Activated CD4-positive, alpha-beta T cell treated with anti-CD3 and anti-CD28 coated beads, Interleukin-2, amount 50 U/mL, for 48 hours (primary cell): ENCODE measurements at places on chromosomes 16 and 17.

DNA sequence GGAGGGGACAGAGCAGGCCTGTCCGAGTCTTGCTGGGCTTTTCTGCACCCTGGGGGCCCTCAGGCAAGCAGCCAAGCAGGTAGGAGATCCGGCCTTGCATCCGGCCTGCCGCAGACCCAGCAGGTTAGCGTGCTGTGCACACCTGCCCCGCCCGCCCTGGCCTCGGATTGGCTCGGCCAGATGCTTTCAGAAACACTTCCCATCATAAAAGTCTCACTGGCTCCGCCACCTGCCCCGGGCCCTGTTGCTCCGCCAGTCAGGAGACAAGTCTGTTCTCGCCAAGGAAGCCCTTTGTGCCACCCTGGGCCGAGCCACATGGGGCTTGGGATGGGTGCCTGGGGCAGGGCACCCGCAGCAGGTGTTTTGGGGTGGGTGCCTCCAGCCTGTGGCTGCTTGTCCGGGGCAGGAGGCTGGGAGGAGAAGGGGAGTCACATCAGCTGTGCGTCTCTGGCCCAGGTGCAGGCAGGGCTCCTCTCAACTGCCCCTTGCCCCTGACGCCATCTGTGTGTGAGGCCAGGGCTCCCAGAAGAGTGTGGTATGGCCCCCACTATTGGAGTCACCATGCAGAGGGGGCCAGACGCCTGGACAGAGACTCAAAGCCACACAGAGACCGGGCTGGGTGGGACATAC is 228.2 kb upstream of the GSE1 start:
- DNase-seq: no peak

DNA sequence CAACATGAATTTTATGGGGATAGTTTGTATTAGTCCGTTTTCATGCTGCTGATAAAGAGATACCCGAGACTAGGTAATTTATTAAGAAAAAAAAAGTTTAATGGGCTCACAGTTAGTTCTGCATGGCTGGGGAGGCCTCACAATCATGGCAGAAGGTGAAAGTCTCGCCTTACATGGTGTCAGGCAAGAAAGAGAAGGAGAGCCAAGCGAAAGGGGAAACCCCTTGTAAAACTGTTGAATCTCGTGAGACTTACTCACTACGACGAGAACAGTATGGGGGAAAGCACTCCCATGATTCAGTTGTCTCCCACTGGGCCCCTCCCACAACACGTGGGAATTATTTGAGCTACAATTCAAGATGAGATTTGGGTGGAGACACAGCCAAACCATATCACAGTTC is 181.5 kb downstream of the PRKCA start:
- DNase-seq: no peak

DNA sequence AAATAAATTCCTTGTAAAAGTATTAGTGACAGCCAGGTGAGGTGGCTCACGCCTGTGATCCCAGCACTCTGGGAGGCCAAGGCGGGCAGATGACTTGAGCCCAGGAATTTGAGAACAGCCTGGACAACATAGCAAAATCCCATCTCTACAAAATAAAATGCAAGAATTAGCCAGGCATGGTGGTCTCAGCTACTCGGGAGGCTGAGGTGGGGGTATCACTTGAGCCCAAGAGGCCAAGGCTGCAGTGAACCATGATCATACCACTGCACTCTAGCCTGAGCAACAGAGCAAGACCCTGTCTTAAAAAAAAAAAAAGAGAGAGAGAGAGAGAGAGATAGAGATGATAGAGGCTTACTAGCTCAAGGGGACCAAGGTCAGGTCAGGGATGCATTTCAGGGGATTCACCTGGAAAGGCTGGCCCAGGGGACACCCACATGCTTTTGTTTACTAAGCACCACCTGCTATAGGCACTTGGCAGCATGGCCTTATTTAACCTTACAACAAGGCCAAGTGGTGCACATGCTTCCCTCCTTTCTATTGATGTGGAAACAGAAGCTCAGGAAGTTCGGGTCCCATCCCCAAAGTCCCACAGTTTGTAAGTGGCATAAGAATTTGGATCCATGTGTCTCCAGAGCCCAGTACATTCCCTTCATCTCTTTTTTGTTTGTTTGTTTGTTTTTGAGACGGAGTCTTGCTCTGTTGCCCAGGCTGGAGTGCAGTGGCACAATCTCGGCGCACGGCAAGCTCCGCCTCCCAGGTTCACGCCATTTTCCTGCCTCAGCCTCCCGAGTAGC is 12.4 kb upstream of the SRCIN1 start:
- no peak for DNase-seq

DNA sequence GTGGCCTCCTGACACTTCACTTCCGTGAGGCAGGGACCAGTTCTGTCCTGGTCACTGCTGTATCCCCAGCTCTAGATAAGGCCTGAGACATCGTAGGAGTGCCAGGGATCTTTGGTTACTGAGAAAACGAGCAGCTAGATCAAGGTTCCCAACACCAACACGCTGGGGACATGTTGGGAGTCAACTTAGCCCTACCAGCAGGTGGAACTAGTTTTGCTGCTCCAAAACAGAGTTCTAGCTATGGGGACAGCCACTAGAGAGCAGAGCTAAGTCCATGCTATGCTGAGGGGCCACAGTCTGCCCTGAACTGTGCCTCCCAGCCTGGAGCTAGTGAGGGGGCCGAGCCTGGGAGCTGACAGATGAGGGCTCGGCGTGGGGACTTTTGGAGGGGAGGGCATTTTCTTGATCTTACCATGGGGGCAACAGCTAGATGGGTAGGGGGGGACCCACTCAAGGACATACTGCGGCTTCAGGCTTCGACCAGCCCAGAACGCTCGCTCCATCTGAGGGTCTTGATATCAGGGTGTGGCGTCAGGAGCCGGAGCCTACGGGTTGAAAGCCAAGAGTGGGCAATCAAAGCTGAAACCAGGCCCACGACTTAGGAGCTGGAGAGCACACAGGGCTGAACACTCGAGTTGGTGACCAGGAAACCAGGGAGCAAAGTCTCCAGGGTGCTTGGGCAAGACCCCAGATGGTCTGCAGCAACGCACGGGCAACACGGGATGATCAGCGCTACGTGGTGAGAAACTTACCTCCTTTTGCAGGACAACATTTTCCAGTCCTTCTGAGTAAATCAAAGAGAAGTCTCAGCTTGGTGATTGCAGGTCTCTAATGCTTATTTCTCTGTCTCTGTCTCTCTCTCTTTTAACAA is 13.4 kb downstream of the SNX20 start:
- DNase-seq: no peak

DNA sequence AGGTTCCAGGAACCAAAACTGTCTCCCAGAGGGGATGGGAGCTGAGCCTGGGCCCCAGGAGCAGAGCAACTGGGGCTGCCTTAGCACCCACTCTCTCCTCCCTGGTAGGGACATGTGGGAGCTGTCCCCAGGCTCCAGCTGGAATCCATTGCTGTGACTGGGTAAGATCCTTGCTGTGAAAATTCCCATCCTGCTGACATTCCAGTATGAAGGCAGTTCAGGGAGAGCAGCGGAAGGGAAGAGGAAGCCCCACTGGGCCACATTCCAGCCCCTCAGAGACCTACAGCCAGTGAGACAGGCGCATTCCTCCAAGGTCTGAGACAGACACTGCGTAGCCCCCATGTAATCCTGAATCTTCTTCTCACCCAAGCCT is 24.2 kb downstream of the MYO18A start:
- DNase-seq: no peak

DNA sequence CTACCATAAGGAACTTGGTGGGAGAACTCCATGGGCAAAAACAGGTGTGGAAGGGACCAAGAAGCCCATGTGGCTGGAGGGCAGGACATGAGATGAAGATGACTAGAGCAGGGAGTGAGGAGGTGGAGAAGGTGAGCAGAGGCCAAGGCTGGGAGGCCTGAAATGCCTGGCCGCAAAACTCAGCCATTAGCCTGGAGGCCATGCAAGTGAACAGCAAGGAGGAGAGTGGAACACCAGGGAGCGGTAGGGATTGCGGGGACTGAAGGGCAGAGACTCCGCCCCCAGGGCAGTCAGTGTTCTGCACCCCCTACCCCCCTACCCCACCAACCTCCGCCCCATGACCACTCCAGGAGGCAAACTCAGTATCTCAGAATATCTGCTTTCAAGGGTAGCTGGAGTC is 17.0 kb downstream of the BCL7C start:
- DNase-seq: no peak

- no peak for DNase-seq
Observed at GRCh38 chr17:34841467-34841866, 119.8 kb downstream of the CCT6B start.

- DNase-seq: no peak
Observed at GRCh38 chr17:71412803-71413202, 708.0 kb upstream of the SOX9 start.

GRCh38 chr16:47045459-47045858 is 72.0 kb upstream of the DNAJA2 start:
- DNase-seq: no peak

DNA sequence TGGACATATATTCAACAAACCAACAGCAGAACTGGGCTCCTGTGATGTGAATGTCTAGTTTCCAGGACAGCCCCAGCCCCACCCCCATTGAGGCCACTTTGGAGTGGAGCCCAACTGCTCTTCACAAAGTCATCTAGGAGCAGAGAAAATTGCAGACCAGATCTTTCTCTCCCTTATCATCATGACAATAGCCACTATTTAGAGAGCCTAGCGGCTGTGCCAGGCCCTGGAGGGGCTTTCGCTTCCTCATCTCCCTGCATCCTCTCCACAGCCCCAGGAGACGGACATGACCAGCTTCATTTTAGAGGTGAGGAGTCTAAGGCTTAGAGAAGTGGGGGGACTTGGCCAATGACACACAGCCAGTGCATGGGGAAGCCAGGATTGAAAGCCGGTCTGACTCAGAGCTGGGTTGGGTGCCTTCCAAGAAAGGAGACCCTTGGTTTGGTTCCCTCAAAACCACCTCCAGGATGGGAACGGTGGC is 1.4 kb downstream of the PRSS8 start:
- no peak for DNase-seq

GRCh38 chr17:57984261-57984890 is 3.7 kb downstream of the VEZF1 start:
- DNase-seq: no peak

DNA sequence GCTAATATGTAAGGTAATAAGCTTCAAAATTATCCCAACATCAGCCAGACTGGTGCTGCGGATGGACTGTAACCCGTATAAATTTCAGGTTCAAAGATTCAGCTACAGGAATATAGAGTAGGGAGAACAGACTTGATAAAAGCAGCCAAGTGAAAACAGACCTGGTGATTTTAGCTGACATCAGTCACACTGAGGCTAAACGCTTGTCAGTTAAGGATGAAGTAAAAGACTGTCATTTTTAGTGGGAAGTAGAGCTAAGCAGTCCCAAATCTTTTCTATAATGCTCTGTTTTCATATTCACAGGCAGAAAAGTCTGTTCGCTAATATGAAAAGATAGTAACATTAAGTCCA is 35.4 kb downstream of the CMTM4 start:
- DNase-seq: no peak

- no peak for DNase-seq
Observed at GRCh38 chr17:21127509-21128077, 829 bp downstream of the DHRS7B start.

DNA sequence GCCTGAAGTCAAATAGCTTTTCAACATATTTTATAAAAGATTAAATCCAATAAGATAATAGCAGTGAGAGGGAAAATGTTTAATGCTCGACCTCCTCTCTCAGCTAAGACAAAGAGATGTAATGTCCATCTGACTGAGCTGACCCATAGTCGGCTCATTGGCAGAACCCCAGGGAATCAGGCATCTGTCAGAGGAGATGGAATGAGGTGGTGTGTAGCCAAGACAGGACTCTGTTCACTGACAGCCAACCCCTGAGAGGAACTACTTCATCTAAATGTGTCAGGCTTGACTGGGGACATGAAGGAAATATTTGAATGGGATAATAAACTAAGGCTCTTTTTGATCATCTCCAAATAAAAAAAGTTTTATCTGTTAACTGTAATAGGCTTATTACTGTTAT is 188.0 kb downstream of the CDH11 start:
- DNase-seq: no peak
